ENCODE measurements at places on chromosomes 16 and 17.
A peak's percentile ranks its signal among the peaks of the same experiment; 100 is the strongest.

DNA sequence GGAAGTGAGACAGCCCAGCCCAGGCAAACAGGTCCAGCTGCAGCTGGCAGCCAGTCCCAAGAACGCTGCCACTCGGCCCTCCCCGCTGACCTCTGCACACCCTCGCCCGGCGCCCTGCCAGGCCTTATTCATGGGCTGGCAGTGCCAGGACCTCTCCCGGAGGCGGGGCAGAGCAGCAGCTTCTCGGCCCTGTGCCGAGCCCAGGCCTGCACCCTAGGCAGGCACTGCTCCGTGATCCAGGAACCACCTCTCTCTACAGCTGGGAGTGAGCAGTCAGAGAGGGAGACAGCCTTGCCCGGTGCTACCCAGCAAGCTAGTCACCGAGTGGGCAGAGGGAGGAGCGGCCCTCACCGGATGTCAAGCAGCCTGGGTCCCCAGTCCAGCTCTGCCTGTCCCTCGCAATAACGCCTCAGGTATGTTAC lies 79.9 kb upstream of the CBX4 start:
- no peak for DNase-seq

GRCh38 chr17:76934561-76935320 lies 66.5 kb downstream of the MGAT5B start:
- no peak for DNase-seq

GRCh38 chr16:56102183-56102686 lies 89.1 kb upstream of the GNAO1 start:
- DNase-seq, result no peak

GRCh38 chr17:19299214-19299747 lies 62.1 kb downstream of the EPN2 start:
- no peak for DNase-seq

DNA sequence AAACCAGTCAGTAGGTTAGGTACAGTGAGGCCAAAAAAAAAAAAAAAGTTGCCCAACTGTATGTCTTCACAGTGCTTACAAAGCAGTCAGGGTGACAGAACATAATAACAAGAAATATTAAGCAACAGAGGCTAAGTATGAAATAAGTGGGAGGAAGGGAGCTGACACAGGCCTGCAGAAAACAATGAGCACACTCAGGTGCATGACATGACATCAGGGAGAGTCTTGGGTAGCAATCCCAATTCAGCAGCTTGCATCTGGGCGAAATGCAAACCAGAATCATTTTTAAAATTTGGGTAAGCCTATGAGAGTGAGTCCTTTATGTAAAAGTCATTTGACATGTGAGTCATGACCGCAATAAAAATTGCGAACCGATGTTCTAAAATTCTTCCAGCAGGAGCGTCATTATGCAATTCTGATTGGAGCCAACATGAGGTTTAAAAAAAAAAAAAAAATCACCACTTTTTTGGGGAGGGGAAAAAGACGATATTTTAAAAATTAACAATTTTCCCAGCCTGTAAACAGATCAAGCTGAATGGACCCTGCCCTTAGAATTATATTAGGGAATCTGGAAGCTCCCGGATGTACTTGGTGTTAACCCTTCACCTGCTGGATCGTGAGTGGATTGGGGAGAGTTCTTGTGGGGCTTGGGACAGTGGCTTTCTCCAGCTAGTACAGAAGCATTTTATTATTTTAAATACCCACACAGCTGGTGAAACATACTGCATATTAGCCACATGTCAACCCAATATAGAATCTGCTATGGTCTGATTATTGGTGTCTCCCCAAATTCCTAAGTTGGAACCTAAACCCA lies 127.9 kb downstream of the NPIPB5 start:
- no peak for DNase-seq

- no peak for DNase-seq
Observed at GRCh38 chr16:84759061-84759460, 59.3 kb downstream of the USP10 start.

DNA sequence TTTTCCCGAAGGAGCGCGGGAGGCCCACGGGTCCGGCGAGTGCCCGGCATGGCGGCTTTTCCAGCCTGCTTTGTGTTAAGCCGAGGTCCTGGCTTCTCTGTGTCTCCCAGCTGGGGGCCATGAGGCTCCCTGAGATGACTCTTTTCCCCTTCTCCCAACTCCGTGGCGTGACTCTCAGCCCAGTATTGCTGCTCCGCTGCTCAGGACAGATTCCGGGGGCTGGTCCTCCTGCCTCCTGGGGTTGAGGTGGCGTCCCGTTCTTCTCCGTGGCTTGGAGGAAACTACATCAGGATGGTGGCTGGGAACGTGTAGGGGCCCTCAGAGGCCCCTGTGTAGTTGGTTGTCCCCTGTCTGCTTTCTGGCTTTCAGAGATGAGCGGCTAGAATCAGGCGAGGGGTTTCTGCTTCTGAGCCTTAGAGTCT lies 951 bp downstream of the GPS1 start:
- no peak for DNase-seq

- DNase-seq, result no peak
Observed at GRCh38 chr16:83095941-83096692, 469.3 kb downstream of the CDH13 start.

GRCh38 chr17:38565853-38566665 lies 39.7 kb downstream of the SRCIN1 start:
- no peak for DNase-seq

DNA sequence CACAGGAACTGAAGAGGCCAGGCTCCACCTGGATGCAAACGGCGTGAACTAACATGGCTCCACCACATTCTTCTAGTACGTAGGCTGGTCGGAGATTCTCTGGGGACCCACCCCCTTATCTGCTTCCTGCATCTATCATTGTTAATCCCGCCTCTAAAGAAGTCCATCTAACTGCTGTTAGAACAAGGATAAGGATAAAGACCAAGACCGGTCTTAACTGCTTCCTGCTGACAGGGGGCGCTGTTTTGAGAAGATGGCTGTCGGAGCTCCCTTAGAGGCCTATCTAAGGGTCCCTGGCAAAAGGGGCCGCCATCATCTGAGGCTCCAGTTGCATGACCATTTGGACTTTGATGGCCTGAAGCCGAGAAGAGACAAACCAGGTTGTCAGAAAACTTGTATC lies 25.8 kb upstream of the TNFSF12 start:
- DNase-seq, result peak; percentile 26

DNA sequence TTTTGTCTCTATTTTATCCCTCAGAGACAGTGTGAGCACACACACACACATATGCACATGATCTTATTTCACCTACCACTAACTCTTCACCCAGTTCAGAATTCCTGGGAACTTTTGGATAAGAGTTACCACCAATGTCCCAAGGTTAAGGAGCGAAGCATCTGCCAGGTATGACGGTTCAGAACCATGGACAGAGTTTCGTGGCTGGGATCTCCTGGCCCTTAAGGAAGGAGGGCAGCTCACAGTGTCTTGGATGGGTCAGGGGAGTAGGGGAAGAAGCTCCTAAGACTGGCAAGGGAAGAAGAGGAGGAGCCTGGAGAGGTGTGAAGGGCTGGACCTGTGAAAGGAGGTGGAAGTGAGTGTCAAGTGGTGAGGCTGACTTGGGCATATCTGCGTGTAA lies 23.0 kb upstream of the TMEM132E start:
- DNase-seq, result no peak

GRCh38 chr16:57611706-57612105 lies 16.7 kb upstream of the ADGRG1 start:
- no peak for DNase-seq

DNA sequence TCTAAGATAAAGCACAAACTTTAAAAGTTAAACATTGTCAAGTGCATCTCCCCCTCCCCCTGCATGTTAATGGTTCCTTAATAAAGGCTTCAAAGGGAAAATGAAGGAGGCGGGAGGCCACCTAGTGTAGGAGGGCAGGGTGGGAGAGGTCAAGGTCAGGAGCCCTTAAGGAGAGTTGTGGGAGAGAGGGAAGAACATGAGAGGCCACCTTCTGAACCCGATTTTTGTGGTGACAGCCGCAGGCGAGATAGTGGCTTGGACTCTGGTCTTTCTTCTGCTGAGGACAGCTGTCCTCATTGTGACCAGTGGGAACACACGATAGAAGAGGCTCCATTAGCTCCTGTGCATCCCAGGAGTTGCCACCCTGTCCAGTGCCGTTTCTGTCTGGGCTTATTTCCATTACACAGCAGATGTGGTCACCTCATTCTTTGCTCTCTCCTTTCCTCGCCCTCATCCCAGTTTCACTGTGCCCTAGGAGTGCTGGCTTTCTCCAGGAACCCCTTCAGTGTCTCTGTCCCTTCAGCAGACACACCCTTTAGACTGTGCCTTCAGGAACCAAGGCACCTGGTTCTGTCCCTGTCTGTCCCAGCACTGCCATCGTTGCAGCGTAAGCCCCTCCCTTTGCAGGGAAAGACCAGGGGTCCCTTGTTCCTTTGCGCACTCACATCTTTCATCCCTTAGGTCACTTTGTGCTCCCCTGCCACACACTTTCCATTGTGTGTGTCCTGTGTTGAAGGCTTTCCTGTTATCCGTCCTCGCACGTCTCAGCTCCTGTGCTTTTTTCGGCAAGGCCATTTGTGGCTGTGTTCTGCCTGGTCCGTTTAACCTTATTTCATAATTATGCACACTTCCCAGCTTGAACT lies 7.5 kb downstream of the SEC14L1 start:
- no peak for DNase-seq

- no peak for DNase-seq
Observed at GRCh38 chr16:78596996-78597422, 497.6 kb downstream of the WWOX start.

- no peak for DNase-seq
Observed at GRCh38 chr16:11032000-11032921, 87.9 kb downstream of the CLEC16A start.

DNA sequence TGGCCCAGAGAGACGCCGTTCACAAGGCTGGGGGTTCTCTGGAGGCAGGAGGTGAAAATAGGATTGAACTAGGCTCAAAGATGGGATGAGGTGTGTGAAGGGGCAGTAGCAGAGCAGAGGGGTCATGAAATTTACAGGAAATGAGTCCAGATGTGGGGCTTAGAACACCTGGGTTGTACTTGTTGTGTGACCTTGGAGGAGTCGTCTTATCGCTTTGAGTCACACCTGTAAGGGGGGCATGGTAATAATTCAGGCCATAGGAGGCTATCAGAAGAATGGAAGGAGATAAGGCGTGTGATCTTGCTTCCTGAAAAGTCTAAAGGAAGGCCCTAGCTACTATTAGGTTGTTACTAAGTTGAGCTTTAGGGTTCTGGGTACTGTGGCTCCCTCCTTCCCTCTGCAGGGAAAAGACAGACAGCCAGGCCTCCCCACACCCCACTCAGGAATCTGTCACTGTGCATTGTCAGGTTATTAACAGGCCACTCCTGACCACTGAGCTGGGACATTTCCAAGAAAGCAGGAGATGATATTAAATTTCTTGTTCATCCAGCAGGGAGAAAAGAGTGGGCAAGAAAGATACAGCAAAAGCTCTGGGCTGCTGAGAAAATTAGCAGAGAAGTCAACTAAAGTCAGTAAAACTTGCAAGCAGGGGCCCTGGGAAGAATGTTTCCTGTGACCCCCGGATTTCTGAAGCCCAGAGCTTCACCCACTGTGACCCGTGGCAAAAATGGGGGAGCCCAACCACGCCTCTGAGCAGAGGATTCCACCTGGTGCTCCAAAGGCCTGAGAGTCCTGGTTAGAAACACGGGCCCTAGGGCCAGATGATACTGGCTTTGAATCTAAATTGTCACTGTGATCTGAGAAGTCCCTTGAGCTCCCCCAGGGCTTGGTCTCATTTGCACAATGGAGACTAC lies 6.0 kb upstream of the CDC42EP4 start:
- no peak for DNase-seq

GRCh38 chr16:47986031-47986430 lies 169.8 kb downstream of the ABCC12 start:
- DNase-seq, result no peak

- no peak for DNase-seq
Observed at GRCh38 chr17:82257473-82257872, 16.0 kb downstream of the CSNK1D start.

DNA sequence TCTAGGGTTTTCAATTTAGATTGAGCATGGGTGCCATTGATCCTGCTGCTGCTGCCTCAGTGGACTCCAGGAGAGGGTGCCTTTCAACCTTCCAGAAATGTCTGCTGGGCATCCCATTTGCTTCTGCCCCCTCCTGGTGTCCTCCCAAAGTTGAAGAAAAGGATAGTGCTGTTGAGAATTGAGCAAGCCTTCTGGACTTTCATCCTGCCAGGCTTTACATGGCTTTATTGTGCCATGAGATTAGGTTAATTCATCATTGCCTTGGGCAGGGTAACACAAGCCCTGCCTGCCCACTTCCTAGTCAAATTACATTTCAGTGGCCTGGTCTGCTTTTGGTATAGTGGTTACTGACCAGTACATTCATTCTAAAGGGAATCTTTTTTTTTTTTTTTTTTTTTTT lies 17.9 kb upstream of the TANGO6 start:
- DNase-seq, result no peak
